IMR-90 (cell line): ENCODE measurements at places on chromosomes 2 and 18. TPM values are rescaled to one million over a fixed set of nuclear protein-coding genes. Genes with fewer than 3 reads are reported as not detected.

GRCh38 chr2:67790622-67791021 is 272.2 kb downstream of the C1D start:
- peak; percentile 95 for DNase-seq

DNA sequence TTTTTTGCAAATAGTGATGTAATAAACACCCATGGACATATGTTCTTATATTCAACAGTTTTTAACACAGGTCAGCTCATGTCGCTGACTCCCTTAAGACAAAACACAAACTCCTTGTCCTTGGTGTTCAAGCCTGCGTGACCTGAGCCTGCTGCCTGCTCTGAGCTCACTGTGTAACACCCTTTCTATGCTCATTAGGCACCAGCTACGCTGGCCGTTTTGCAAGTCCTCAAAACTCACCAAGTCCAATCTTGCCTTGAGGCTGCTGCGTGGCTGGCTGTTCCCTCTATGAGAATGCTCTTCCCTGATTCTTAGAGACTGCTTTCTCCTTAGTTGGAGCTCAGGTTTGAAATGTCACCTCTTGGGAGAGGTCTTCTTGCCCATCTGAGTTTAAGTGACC is 100.5 kb upstream of the GLI2 start:
- no peak for DNase-seq

GRCh38 chr2:183630964-183631363 is 506.7 kb downstream of the NUP35 start:
- no peak for DNase-seq

DNA sequence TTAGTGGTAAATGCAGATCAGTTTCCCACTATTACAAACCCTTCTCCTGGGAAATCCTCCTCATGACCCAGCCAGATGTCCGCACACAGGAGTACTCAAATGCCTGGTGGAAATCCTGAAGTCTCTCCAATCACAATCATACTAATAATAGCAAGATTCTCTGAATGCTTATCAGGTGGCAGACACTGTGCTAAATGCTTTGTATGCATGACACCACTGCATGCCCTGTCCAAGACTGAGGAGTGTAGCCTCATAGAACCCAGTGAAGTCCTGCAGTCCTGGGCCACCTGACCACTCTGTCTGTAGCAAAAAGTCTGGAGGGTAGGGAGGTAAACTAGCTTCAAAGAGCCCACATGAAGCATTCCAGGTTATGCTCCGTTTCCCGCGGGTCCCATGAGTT is 434.8 kb upstream of the CHST9 start:
- no peak for DNase-seq

Gene SLC4A5
- total RNA-seq, result 0.18 TPM in 1 of 2 replicates, not detected in the other

Gene SNTG2
- total RNA-seq, result under 0.01 and 0.56 TPM in 2 replicates

GRCh38 chr18:23114171-23114881 is 21.0 kb upstream of the CABLES1 start:
- peak; percentile 30 for DNase-seq

- DNase-seq, result peak; percentile 34
Observed at GRCh38 chr2:132620115-132620514, 49.9 kb downstream of the LYPD1 start.

DNA sequence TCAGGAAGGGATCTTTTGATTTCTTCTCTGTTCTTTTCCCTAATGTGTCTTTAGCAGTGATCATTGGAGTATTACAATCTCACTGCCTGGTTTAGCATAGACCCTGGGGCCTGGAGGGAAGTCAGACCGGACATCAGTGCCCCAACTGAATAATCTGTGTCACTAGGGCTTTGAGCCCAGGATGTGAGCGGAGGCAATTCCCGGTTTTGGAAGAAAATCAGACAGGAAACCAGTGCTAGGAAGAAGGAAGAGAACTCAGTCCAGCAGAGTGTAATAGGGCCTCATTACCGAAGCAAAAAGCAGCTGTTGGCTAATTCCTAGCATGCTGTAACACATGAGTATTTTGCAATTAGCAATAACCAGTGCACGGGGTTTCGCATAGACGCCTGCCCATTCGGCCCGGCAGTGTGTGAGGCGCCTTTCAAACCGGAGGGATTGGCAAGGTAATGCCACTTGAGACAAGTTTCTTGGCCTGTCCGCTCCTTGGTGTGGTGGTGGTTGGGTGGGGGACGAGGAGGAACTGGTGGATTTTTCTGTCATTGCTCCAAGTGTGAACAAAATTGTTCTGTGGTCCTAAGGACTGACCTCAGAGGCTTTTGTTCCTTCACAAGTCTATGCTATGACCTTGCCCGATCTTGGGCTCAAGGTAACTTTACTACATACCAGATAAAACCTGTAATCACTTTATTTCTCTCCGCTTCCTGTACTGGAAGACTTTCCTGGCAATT is 2.8 kb downstream of the FOSL2 start:
- DNase-seq, result peak; percentile 56

DNA sequence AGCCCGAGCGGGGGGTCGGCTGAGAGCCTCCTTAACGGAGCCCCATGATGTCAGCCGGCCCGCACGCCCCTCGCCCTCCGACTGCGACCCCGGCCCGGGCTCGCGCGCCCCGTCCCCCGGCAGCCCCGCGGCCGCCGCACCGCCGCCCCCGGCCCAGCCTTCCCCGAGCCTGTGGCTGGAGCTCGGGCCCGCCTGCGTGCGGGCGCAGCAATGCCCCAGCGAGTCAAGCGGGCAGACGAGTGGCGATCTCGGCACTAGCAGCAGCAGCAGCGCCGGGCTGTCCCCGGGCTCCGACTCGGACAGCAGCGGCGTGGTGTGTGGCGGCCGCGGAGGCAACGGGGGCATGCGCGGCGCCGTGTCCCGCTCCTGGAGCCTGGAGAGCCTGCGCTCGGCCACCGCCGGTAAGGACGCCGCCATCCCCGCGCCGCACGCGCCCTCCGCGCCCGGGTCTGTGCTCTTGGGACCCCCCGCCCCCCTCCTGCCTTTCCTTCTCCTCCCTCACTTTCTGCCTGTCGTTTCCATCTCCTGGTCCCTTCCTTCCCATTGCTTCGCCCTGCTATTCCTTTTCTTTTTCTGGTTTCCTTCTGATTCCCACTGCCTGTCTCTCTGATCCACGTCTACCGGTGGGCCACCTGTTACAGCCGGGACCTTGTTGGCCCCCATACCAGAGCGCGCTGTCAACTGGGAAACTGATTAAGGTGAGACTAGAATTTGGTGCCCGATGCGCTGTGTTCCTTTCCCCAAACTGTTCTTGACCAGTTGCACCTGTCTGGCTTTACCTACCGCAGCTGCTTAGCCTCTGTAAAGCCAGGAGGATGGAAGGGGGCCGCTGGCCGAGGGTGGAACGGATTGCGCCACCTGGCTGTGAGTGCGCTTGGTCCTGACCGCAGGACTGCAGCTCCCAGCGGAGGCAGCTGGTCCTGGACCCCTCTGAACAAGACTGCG is 127.4 kb downstream of the ARHGEF4 start:
- no peak for DNase-seq

DNA sequence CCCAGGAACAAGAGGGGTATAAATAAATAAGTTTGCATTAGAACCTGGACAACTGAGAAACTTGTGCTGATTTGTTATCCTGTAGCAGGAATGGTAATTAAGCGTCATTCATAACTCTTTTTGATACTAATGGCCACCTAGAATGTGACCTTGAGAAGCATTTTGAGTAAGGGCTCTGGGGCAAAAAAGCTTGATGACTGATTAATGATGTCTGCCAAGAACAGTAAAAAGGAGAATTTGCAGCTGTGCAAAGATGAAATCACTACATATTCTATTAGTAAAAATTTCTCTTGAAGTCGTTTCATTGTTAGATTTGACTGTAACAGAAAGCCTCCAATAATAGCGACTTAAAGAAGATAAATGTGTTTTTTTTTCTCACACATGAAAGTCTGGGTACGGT is 157.7 kb downstream of the PRKCE start:
- no peak for DNase-seq

DNA sequence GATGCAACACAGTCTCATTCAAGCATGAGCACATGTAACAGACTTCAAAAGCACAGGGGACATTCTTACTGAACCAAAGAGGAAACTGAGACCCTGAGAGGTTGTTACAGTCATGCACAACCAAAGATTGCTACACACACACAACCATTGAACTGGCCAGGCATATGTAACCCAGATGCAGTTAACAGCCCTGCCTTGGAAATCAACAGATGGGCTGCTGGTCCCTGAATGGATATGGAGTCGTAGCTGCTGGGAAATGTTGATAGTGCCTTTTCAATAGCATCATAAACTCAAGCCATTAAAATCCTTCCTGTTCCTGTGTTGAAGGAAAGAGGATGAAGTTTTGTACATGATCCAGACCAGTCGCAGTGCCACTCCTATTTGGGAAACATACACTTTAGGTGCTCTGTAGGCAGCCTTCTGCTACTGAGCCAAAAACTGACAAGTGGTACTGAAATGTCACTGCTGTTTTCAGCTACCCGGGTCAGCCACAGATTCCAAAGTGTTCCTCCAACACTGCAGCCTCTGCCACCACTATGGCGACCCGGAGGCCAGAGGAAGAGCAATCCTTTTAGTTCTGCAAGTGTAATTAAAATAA is 143.9 kb downstream of the CCBE1 start:
- DNase-seq, result no peak

Gene RGPD4
- not detected in 2 replicates for total RNA-seq

Gene SP5
- total RNA-seq, result not detected in 2 replicates
